ENCODE measurements at places on chromosomes 16 and 17.

DNA sequence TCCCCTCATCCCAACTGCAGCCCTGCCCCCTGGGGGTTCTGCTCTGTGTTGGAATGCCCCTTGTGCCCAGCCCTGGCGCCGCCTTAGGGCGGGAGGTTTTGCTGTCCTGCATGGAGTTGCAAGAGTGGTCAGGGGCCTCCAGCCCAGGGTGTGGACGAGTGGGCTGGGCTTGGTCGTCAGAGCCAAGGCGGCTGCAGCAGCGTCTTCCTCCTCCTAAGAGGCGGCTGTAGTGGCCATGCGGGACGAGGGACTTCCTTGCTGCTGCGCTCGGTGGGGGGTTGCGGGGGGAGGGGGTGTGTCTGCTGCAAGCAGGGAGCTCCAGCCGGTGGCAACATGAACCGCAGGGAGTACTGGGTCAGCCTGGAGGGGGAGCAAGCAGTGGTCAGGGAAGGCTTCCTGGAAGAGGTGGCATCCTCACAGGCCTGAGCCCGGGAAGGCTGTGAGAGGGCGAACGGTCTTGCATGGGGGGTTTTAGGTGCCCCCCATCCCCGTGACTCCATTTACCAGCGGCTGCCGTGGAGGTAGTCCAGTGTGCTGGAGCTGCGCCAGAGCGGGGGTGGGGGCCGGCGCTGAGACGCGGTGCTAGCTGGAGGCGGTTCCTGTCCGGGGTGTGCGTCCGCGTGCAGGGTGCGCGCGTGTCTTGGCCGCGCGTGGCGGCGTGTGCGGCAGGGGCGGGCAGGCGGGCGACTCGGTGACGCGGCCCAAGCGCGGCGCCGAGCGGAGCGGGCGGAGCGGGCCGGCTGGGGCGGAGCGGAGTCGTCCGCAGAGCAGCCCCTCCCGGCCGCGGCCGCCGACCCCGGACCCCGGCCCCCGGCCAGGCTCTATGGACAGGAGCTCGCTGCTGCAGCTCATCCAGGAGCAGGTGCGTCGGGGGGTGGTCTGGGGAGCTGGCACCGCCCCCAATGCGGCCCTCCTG, at the start of gene RHBDL1:
TSS of gene RHBDL1 (plus strand) at position 704 of the 916 bp plus-strand sequence. CDS start at position 824, 120 bp downstream.
- no peak for DNase-seq

DNA sequence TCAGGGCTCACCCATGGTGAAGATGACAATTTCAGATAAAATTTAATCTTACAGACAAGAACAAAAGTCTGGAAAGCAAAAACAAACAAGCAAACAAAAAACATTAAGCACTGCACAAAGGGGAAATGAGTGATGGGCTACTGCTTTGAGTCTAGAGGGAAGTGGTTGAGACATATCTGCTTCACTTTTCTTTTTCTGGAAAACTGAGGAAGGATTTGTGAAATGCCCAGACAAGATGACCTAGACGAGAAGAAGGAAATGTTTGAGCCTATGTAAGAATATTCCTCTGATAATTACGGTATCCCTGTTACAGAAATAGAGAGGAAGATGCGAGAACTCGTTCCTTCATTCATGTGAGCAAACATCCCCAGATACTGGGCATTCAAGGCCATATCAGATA, 11.5 kb upstream of the HYDIN start:
- no peak for DNase-seq

GRCh38 chr17:17103160-17103559, 60.9 kb downstream of the MPRIP start:
- DNase-seq = no peak

DNA sequence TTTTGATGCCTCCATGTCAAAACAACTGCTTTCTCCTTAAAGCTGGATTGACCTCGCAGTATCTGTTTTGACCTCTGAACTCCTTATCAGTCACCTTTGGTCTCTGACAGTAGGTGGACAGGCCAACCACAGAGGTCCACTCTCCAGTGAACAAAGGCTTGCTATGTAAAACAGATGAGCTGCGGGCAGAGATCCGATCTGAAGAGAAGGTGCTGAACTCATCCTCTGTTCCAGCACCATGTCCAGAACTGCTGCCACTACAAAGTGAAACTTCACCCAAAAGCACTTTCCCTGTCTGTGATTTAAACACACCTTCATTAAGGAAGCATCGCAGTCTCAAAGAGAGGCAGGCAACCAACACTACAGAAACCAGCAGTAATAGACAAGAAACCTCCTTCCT, 117.3 kb upstream of the CORO6 start:
- DNase-seq = no peak

DNA sequence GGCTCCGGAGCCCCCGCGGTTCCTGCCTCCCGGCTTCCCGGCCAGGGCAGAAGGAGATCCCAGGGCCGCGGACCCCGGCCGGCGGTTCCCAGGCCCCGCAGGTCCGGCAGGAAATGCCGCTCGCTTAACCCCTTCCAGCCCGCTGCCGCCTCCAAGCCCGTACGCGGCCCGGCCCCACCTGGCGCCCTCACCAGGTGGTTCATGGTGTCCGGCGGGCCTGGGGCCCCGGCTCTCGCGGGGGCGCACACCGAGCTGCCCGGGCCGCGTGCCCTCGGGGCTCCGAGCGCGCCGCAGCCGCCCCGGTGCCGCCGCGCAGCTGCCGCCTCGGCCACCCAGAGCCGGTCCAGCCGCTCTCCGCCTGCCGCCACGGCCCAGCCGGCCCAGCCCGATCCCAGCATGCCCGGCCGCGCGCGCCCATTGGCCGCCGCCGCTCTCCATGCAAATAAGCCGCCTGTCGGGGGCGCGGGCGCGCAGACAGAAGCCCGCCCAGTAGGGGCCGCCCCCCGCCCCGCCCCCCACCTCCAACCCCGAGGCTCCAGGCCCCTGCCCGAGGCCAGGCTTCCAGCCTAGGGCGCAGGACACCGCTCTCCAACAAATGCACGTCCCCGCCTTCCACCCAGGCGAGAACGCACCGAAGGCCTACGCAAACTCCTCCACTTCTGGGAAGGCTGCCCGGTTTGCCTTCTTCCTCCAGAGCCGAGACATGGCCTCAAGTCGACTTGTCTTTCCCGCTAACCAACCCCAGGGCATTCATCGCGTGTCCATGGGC, at the start of gene BCAR1:
TSS of gene BCAR1 (minus strand) at position 345 of the 769 bp plus-strand sequence. CDS start at position 203, 142 bp downstream.
- no peak for DNase-seq

GRCh38 chr16:62079236-62079635, 43.0 kb upstream of the CDH8 start:
- DNase-seq = no peak

DNA sequence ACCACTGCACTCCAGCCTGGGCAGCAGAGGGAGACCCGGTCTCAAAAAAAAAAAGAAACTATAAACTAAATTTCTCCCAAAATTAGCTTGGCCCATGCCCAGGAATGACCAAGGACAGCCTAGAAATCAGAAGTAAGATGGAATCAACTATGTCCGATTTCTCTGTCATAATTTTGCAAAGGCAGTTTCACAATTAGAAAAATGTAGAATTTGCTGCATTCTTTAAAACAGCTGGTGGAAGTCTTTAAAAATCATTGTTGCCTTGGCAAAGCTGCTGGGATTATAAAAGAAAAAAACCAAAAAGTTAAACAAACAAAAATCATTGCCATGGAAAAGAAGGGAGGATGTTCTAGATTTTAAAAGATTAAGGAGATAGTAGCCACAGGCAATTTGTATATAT, 32.4 kb downstream of the WWP2 start:
- no peak for DNase-seq

All from stimulated activated CD8-positive, alpha-beta memory T cell treated with anti-CD3 and anti-CD28 coated beads, Interleukin-15, amount 100 ng/mL, for 4 hours (primary cell).